IgD-negative memory B cell (primary cell): ENCODE measurements at places on chromosomes 3 and 15. TPM values are rescaled to one million over a fixed set of nuclear protein-coding genes. Genes with fewer than 3 reads are reported as not detected.

The DHFR2 gene
- 2.5 TPM for polyA plus RNA-seq

The PAK2 gene
- polyA plus RNA-seq: 35.0 TPM

The KNG1 gene
- polyA plus RNA-seq: not detected

The GPR156 gene
- polyA plus RNA-seq: not detected

The C3orf49 gene
- polyA plus RNA-seq: not detected
